Fibroblast of lung (primary cell): ENCODE measurements at places on chromosomes 12 and 14.

- no peak for DNase-seq
Observed at GRCh38 chr12:57434517-57435223, at the start of gene INHBC. Gene INHBC, plus strand, starts transcription at chr12:57434784. Its CDS starts 103 bp downstream, at chr12:57434887.

DNA sequence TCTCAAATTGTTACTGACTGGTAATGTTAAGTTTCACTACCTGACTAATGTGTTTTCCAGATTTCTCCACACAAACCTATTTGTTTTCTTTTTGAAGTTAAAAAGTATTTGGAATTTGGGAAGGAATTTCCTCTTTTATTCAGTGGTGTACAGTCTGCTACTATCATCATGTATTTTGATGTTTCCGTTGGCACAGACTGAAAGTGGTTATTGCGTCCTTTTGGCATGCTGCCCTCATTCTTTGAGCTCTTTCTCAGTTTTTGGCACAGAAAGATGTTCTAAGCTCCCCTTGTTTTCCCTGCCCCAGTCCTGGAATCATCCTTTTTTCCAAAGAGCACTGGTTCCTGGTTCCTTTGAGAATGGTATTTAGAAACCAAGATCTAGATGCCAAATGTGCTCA, 31.4 kb upstream of the RTRAF start:
- peak; percentile 65 for DNase-seq

GRCh38 chr12:5485454-5485853, 53.5 kb downstream of the NTF3 start:
- DNase-seq = no peak

GRCh38 chr14:64684091-64684490, 20.1 kb upstream of the PLEKHG3 start:
- DNase-seq = peak; percentile 58

GRCh38 chr12:44689587-44689986, 186.5 kb downstream of the NELL2 start:
- no peak for DNase-seq

GRCh38 chr14:99247101-99247729, 24.8 kb downstream of the BCL11B start:
- no peak for DNase-seq

- DNase-seq = no peak
Observed at GRCh38 chr14:82951171-82951570, 1417.5 kb upstream of the SEL1L start.

DNA sequence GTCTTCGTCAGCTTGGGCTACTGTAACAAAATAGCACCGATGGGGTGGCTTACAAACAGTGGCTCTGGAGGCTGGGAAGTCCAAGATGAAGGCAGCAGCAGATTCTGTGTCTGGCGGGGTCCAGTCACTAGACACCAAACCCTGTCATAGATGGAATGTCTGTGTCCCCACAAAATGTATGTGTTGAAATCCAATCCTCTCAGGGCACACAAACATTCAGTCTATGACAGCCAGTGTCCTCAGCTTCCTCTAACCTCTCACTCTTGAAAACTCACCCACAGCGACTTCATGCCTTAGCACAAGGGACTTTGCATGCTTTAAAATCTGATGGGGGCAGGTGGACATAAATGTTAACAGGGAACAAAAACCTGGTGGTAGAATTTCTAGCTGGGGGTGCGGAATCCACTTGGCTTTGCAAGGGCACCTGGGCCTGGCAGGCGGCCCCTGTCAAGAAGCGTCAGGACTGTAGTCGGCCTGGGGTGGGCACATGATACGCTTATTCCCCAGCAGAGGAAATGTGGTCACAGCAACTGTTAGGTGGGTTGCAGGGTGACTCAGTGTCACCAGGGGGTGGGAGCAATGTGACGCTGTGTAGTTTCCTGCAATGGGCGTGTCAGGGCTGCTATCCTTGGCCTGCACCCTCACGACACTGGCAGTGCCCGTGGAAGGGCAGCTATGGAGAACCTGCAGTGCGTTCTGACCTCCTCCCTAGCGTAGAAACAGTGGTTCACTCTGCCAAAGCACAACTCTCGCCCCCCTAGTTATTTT, 17.7 kb downstream of the RIN3 start:
- DNase-seq = no peak

- DNase-seq = no peak
Observed at GRCh38 chr12:32496946-32497345, 97.6 kb downstream of the FGD4 start.

DNA sequence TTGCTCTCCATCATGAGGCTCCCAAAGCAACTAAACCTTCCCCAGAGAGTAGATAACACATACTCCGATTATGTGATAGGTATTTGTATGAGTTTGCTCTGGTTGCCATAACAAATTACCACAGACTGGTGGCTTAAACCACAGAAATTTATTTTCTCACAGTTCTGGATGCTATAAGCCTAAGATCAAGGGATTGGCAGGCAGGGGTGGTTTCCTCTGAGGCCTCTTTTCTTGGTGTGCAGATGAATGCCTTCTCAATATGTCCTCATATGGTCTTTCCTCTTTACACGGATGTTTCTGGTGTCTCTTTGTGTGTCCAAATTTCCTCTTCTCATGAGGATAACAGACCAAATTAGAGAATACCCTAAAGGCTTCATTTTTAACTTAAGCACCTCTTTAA, 285.8 kb upstream of the GRIP1 start:
- peak; percentile 85 for DNase-seq

GRCh38 chr14:100824091-100824551, 1.8 kb upstream of the MEG3 start:
- peak; percentile 70 for DNase-seq

DNA sequence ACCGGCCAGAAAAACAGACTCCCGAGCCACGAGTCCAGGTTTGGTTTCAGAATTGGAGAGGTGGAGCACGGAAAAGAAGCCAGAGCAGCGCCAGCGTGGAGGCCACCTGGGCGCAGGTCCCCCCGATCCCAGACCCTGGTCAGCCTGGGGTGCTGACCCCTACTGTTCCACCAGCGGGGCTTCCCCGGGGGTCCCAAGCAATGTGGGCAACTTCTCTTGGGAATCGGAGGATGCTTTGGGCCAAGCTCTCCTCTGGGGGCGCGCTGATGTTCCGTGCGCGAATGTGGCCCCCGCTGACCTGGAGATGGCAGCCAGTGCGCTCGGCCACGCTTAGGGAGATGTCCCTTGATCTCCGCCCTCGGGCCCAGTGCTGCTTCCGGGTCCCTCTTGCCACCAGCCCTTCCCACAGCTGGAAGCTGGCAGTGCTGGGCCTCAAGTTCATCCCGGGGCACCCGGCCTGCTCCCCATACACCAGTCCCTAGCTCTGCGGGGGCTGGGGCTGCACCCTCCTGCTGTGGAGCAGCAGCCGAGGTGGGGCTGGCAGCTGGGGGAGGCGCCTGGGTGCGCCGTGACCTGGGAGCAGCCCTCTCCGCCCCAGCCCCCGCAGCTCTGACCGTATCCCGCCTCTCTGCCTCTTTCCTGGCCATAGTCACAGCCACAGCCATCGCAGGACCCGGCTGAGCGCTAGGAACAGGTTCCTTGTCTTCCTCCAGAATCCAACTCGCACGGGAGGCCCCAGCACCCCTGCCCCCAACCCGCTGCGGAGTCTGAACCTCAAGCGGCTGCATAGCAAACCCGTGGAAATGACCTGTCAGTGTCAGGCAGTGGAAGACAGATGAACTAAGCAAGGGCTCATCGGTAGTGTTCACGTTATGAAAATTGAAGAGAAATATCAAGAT, 91.2 kb downstream of the RCOR1 start:
- no peak for DNase-seq

DNA sequence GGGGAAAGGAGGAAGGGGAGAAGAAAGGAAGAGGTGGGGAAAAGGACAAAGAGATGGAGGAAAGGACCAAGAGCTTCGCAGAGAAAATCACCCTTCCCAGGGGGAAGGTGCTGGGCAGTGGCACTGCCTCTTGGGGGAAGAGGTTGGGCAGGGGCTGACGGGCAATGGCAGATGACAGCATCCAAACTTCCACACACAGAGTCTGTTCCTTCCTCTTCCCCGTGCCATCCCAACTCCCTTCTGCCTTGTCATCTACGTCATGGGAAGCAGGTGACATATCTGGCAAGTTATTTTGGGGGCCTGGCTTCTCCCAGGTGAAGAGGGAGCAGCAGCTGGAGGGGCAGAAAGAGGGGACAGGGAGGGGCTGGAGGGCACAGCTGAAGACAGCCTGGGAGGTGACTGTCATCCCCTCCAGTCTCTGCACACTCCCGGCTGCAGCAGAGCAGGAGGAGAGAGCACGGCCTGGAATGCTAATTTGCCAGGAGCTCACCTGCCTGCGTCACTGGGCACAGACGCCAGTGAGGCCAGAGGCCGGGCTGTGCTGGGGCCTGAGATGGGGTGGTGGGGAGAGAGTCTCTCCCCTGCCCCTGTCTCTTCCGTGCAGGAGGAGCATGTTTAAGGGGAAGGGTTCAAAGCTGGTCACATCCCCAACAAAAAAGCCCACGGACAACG, 43.9 kb upstream of the IQSEC3 start:
- DNase-seq = no peak

DNA sequence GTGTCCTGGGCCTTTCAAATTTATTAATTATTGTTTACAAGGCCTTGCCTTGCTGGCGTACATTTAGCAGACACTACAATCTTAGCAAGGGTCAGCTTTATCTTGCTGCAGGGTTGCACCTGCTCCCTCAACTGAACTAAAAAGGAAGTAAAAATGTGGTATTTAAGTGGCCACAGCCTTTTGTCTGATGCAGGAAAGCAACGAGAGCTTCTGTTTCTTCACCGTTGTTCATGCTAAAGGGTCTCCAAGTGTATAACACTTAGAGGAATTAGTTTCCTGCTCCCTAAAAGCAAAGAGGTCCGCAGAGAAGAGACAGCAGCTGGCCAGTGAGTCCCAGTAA, 62.8 kb upstream of the EGLN3 start:
- DNase-seq = no peak

- no peak for DNase-seq
Observed at GRCh38 chr14:35046751-35047536, 872 bp downstream of the FAM177A1 start.

GRCh38 chr12:48936379-48936979, 11.2 kb upstream of the FKBP11 start:
- DNase-seq = peak; percentile 84

GRCh38 chr14:45359746-45360145, 106.7 kb upstream of the MIS18BP1 start:
- DNase-seq = peak; percentile 55

GRCh38 chr14:92675976-92676375, 72.5 kb downstream of the LGMN start:
- no peak for DNase-seq

- DNase-seq = peak; percentile 89
Observed at GRCh38 chr14:65095633-65096205, 6.6 kb downstream of the MAX start.

DNA sequence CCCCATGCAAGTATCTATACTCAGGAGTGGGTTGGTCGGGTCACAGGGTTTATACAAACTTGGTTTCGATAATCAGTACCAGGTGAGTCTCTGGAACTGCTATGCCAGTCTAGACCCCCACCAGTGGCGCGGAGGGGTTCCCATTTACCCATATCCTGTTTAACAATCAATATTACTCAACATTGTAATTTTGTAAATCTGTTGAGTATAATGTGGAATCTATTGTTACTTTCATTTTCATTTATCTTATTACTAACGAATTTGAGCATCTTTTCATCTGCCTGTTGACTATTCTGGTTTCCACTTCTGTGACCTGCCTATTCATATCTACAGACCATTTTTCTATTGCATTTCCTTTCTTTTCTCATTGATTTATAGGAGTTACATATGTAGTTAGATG, 275.2 kb upstream of the CRY1 start:
- DNase-seq = no peak

- no peak for DNase-seq
Observed at GRCh38 chr12:107807471-107808150, 33.1 kb downstream of the ASCL4 start.

GRCh38 chr14:62081012-62081612, 318.9 kb downstream of the SNAPC1 start:
- no peak for DNase-seq

DNA sequence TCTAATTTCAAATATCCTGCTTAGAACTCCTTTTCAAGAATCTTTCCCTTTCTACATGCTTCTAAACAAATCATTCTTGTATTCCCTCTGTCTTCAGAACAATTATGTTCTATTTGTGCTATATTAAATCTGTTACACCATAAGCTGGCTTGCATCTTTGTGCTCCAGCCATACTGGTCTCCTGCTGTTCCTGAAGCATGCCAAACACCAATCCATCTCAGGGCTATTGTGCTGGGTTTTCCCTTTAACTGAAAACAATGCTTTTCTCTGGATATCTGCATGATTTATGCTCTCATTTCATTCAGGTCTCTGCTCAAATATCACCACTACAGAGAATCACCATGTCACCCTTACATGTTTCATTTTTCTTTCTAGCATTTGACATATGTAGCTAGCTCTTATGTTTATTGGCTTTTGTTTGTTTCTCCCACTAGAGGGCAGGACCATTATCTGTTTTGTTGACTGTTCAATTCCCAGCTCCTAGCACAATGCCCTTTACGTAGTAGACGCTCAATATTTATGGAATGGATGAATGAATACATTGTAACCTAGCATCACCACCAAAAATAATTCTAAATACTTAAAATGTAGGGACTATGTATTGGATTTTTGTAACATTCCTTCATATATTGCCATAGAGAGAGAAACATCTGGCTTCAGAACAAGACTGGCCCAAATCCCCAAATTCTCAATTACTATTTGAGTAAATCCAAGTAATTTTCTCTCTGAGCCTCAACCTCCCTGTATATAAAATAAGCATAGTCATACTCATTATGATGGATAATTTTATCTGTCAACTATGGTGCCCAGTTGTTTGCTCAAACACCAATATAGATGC, 302.0 kb upstream of the SYT1 start:
- peak; percentile 43 for DNase-seq

DNA sequence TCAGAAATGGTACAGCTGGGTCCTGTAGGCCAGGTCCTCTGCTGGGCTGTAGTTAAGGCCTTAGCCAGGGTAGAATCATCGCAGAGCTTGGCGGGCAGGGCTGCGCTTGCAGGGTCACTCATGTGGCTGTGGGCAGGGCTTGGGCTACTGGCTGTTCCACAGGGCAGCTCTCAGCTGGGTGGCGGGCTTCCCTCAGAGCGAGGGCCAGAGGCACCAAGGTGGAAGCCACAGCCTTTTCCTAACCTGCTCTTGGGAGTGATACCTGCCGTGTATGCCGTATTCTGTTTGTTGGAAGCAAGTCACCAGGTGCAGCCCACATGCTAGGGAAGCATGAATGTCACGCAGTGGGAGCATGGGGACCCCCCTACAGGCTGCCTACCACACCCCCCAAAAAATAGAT, 69.8 kb upstream of the RIN3 start:
- DNase-seq = no peak

GRCh38 chr12:114834621-114835020, 150.6 kb upstream of the TBX3 start:
- peak; percentile 73 for DNase-seq
